ENCODE measurements at places on chromosomes 6 and 20.

DNA sequence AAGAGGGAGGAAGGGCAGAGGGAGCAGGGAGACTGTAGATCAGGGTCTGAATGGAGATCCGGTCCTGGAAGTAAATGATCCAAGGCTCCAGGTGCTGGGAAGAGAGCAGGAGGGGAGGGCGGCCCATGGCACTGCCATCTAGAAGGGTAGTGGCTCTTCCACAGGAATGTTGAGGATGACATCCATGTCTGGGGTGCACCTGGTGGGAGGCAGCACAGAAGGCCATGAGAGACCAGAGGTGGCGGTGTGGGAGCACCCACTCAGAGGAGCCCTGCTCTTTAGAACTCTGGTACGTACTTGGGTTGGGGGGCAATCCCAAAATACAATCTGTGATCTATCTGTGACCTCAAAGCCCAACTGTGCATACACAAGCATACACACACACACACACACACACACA is 13.5 kb downstream of the DEFB132 start:
- no peak for DNase-seq

GRCh38 chr6:127547904-127548649 is 28.9 kb upstream of the C6orf58 start:
- DNase-seq: no peak

DNA sequence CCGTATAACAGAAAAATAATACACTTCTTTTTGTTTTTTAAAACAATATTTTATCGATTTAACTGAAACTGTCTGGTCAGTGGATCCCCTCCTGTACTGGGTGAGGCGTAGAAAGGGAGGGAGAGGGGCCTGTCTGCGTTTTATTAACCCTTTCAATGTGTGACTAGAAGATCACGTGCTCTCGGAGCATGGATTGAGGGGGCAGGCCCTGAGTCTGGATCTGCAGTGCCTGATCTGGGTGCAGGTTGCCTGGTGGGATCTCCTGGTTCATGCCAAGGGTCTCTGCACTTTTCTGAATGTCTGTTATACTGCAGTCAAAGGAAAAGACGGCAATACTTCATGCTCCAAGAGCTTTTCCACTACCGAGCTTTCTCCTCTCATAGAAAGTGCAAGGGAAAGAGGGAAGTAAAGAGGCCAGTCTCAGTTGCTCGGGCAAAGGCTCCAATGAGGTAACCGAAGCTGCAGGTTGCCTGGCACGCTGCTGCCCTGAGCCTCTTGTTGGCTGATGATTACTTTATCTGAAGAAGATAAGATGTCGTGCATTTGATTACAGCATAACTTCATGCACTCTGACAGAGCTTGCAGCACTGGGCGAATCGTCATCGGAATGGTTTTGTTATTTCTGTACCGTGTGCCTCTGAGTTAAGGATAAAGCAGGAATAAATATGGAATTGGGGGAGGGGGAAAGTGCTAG is 167.5 kb upstream of the PMEPA1 start:
- DNase-seq: no peak

- no peak for DNase-seq
Measured at GRCh38 chr6:8174571-8174970, 72.2 kb upstream of the EEF1E1 start.

GRCh38 chr20:34355427-34355826 is 7.6 kb upstream of the ITCH start:
- DNase-seq: no peak

DNA sequence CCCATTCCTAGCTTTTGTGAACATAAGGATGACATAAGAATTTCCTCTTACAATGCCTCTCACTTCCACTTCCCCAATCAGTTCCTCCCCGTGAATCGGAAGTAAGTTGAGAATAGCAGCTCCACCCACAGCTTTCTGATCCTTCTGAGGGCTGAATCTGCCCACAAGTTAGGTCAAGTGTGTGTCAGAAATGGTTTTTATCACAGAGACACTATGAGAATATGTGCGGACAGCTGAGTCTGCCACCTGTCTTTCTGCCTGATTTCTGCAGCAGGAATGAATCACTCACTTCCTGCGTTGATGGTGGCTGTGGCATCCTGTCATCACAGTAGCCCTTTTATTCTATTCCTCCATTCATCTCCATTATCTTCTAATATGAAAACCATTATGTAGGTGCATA is 70.2 kb downstream of the RIN2 start:
- no peak for DNase-seq

DNA sequence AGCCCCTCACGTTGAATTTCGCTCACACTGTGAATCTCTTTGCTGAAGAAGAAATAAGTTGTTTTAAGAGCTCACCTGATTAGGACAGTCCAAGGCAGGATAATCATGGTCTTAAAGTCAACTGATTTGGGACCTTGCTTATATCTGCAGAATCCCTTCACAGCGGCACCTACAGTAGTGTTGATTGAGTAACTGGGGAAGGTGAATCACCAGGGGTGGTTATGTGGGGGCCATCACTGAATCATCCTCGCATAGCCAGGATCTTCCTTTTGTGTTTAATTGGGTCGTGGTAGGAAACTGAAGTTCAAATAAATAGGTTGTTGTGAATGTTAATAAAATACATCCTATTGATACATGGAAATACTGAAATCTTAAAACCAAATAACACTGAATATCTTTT is 20.2 kb upstream of the MICA start:
- DNase-seq: no peak

- DNase-seq: no peak
Measured at GRCh38 chr6:43707269-43707668, 19.7 kb upstream of the MRPS18A start.

DNA sequence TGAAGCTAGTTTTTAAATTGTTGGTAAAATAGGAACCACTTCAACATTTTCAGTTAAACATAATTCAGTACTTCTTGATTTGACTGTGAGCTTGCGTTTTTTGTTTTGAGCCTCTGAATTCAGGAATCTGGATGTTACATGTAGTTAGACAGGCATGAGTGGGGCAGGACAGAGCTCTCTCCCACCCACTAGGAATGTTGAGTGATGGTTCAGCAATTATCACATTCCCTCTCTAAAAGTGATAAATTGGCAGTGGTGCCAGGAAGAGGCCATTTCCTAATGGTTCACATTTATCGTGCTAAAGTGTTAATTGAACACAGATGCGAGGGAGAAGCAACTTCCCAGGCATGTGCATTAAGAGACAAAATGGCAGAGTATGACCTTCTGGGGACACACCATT is 465.5 kb upstream of the HTR1E start:
- DNase-seq: no peak

DNA sequence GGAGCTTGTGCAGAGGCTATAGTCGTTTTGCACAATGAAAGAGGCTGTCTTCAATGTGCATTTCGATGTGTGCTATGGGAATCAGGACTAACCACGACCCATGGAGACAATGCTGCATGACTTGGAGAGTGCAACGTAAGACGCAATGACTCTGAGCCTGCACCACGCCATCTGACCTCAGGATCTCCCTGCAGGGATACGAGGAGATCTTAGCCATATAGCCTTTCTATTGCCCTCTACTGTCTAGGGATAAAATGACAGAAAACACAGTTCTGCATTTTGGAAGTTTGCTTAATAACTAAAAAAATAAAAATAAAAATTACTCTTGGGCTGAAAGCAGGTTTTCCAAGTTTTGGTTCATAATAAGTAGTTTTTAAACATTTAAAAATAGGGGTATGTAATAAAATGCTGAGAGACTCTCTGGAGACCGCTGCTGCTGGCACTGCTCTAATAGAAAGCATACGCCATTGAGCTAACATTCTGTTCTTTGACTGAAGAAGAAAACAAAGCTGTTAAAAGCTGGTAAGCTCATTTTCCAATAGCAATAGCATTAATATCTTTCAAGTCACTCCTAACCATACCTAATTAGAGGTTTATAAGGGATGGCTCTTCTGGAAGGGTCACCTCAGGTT is 87.2 kb downstream of the PDE7B start:
- DNase-seq: no peak

DNA sequence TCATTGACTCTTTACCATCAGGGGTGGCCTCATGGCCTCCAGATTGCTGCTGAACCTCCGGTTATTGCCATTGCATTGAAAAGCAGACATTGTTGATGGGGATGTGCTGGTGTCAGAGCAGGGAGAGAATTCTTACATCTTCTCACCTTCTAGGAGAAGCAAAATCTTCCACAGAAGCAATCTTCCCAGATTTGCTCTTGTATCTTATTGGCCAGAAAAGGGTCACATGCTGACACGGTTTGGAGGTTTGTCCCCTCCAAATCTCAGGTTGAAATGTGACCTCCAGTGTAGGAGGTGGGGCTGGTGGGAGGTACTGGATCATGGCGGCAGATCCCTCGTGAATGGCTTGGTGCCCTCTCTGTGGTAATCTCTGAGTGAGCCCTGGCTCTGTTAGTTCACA is 10.7 kb downstream of the TP53RK start:
- no peak for DNase-seq

DNA sequence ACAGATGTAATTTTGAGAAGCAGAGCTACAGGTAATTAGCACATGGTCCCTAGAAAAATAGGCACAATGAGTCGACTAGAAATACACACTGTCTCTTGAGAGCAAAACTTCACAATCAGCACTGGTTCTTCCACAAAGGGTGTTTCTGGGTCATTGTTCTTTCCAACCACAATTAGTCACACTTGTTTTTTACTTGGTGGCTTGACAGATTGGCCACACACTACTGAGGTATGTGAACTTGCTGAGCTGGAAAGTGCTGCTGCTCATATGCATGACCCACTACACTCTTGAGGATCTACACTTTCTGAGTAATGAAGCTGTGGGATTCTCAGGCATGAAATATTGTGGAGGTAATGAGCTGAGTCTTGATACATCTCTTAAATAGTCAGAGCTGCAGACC is 347.7 kb downstream of the BCKDHB start:
- DNase-seq: no peak

GRCh38 chr6:111552958-111553357 is 52.7 kb downstream of the TRAF3IP2 start:
- peak; percentile 81 for DNase-seq

DNA sequence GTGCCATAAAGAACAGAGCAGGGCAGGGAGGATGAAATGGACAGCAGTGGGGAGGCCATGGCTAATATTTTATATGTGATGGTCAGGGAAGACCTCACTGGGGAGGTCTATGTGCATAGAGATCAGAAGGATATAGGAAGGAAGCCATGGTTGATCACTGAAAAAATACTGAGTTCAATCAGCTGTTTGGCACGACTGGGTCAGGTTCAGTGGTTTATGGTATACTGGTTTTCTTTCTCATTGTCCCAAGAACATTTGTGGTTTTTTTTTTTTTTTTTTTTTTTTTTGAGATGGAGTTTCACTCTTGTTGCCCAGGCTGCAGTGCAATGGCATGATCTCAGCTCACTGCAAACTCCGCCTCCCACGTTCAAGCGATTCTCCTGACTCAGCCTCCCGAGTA is 78.3 kb upstream of the TIAM2 start:
- DNase-seq: no peak

GRCh38 chr6:154060076-154060475 is 21.0 kb downstream of the OPRM1 start:
- DNase-seq: no peak

GRCh38 chr6:53410508-53411258 is 61.9 kb upstream of the ELOVL5 start:
- no peak for DNase-seq

DNA sequence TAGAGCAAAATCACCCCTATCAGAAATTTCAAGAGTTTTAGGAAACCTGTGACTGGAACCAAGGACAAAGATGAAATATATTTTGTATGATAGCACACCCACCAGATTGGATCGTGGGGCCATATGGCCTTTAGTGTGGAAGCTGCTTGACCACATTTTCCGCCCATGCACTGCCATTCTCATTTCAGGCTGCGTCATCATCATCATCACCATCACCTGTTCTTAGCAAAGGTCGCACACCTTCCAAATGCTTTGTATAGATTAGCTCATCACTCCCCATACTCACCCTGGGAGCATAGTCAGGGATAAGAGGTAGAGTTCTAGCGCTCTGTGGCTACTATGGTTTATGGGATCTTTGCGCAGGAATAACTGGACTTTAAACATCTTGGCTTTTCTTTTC is 185.7 kb downstream of the MTHFD1L start:
- no peak for DNase-seq

GRCh38 chr20:39534846-39535245 is 572.7 kb downstream of the DHX35 start:
- DNase-seq: no peak

GRCh38 chr6:136553166-136553787 is 3.1 kb upstream of the MAP7 start:
- no peak for DNase-seq

GRCh38 chr6:5274231-5274630 is 12.9 kb downstream of the FARS2 start:
- DNase-seq: no peak

- no peak for DNase-seq
Measured at GRCh38 chr6:168452685-168453377, 11.8 kb downstream of the SMOC2 start.

DNA sequence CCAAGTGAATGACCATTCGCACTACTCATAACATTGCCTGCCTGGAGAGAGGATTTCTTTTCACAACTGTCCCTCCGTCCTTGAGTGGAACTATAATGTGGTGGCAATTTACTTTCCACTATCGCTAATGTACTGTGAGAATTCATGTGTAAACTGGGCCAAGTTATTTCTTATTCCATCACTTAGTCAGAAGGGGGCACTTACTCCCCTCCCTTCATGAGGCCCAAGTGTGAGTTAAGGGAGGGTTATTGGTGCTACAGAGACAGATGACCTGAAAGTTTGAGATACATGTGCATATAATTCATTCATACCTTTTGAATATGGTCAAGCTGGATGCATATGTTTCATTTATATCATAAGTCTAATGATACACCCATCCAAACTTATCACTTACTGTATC is 65.2 kb upstream of the LOC128125822 start:
- no peak for DNase-seq

DNA sequence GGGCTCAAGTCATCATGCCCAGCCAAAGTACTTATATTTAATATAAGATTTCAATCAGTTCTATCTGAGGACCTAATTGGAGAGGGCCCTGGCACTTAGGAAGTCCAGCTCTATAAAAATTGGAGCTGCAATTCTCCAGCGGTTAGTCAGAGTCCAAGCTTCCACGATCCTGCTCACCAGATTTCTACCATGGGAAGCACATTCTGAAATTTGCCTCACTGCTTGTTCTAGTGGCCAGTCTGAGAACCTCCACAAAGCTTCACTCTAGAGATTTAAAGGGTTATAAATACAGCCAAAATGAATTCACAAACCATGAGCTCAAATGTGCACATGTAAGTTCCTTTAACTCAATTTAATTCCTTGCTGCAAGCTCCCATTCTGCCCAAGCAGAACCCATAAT is 33.5 kb downstream of the PNLDC1 start:
- DNase-seq: no peak

DNA sequence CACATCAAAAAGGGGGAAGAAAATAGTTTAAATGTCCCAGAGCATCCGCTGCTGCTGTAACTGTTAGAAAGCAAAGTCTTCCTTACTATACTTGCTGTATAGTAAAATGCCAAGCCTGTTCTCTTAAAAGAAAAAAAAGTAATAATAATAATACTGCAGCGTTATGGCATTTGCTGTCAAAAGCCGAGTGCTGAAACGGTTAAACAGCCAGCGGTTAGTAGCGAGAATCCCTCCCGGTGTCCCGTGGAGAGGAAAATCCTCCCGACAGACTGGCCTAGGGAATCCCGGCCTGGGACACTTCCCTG is 19.5 kb upstream of the NFATC2 start:
- DNase-seq: no peak

GRCh38 chr6:43878823-43879495 is 108.9 kb downstream of the VEGFA start:
- DNase-seq: peak; percentile 31

GRCh38 chr6:154514481-154514880 is 4.0 kb upstream of the CNKSR3 start:
- no peak for DNase-seq

- no peak for DNase-seq
Measured at GRCh38 chr6:111050261-111051023, 36.9 kb upstream of the SLC16A10 start.

GRCh38 chr6:71527886-71528285 is 239.3 kb downstream of the OGFRL1 start:
- no peak for DNase-seq

Data from NCI-H1092 (cell line).